ENCODE measurements at places on chromosomes 16 and 17. TPM values are rescaled to one million over a fixed set of nuclear protein-coding genes. Genes with fewer than 3 reads are reported as not detected.

The TP53TG3B gene
- not detected for polyA plus RNA-seq

The MYLK3 gene
- polyA plus RNA-seq: 0.83 TPM

The VPS25 gene
- 95.3 TPM for polyA plus RNA-seq

GRCh38 chr17:78038748-78039288 lies 80.3 kb downstream of the TNRC6C start:
- no peak for DNase-seq

DNA sequence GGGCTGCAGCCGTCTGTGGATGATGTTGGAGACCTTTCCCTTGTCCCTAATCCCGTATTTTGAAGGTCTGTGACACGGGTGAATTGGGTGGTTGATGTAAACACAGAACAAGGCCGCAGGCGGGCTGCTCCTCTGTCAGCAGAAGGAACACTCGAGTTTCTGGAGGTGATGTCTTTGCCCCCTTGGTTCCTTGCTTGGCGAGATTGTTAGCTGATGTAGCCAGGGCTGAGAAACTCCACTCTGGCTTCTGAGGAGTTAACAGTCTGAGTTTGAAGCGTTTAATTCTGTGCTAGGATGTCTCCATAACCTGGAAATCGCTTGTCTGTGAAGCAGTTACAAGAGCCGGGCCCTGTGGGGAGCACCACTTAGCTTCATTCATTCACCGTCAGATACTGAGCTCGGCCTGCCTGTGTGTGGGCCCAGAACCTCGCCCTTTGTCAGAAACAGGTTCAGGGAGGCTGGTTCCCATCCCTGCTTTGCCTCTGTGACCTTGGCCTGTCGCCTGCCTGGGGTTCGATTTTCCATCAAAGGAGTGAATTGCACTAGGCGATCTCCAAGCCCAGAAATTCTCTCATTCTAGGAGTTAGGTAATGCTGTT lies 1.3 kb downstream of the MAPK8IP3 start:
- DNase-seq: no peak

- no peak for DNase-seq
These were observed 62.1 kb downstream of the PRKCA start for GRCh38 chr17:66364508-66364907.

- DNase-seq: no peak
These were observed 12.1 kb downstream of the THRA start for GRCh38 chr17:40074871-40075200.

DNA sequence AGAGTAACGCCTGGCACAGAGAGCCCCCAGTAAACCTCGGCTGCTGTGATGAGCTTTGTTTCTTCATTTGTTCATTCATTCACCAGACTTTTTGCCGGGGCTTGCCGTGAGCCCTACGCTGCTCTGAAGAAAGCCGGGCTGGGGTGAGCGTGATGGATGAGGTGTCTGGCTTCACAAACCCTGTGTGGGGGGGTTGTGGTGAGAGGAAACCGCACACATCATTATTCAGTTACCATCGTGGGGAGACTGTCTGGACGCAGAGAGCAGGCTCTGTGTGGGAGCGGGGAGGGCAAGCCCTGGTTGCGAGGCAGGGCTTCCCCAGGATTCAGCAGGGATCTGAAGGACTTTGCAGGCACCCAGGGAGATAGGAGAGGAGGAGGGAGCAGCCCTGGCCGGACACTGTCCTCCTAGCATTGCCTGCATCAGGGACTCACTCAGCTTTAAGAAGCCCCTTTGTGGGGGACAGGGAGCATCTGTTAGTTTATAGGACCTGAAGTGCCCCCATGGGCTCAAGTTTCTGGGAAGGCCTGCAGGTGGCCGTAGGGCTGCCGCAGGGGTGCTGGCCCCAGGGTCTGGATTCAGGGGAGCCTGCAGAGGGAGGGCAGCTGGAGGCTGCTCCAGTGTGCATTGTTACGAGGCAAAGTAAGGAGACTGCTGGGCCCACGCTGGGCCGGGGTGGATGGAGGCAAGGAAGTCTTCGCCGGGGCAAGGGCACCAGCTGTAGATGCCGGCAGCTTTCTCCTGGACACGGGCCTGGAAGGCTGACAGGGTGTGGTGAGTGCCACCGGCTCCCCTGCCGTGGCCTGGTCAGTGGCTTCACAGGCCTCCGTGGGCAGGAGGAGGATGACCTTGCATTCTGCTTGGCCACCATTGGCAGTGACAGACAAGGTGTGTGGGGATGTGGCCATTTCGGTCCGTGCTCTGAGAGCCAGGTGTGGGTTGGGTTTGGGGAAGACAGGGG lies 334.5 kb downstream of the SEC14L1 start:
- DNase-seq: no peak

GRCh38 chr17:57135789-57136291 lies 50.8 kb downstream of the AKAP1 start:
- DNase-seq: no peak

DNA sequence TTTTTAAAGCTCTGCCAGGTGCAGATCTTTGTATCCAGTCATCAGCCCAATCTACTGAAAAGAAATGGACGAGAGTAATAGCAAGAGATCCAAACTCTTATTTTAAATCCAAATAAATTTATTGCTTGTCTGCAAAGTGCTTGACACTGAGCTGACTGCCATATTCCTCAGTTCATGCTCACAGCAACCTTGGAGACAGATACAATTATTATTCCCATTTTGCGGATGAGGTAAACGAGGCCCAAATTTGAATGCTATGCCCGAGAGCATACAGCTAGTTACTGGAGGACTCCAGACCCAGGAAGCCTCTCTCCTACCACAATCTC lies 620 bp downstream of the NOB1 start:
- no peak for DNase-seq

Data from right renal cortex interstitium (tissue), 3 donors.